ENCODE measurements at places on chromosomes 6 and 20.

DNA sequence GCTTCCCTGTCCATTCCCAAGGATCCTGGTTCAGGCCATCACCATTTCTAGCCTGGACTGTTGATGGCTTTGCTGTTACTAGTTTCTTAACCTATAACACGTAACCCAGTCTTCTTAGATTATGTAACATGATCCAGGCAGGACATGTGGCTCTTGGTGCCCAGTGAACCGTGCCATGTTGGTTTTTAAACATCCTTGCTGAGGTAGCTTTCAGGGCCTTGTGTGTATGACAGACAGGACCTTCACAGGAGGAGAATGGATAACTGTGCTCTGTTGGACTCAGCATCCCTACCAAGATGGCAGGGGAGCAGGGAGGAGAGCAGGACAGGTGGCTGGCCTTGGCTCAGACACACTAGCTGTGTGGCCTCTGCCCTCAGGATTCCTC is 46.8 kb downstream of the PANK2 start:
- DNase-seq: no peak

GRCh38 chr20:63394069-63394919 is 33.1 kb upstream of the CHRNA4 start:
- DNase-seq: no peak

- no peak for DNase-seq
These were observed 34.6 kb upstream of the SCRT2 start for GRCh38 chr20:709991-710779.

DNA sequence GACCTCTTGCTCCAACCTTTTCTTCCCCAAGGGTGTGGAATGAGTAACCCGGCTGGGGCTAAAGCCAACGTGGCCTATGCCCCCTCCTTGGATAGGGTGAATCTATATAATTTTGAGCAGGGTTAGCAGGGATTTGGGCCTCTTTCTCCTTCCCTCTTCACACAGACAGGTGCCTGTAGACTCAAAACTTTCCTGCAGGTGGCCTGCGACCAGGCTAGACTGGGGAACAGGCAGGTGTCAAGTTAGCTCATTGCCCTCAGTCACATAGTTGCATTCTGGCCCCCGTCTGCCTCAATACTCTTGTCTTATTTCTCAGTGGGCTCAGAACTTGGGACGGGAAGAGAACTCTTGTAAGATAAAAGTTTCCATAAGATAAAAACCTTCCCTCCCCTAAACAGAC is 243.0 kb downstream of the ATXN1 start:
- no peak for DNase-seq

DNA sequence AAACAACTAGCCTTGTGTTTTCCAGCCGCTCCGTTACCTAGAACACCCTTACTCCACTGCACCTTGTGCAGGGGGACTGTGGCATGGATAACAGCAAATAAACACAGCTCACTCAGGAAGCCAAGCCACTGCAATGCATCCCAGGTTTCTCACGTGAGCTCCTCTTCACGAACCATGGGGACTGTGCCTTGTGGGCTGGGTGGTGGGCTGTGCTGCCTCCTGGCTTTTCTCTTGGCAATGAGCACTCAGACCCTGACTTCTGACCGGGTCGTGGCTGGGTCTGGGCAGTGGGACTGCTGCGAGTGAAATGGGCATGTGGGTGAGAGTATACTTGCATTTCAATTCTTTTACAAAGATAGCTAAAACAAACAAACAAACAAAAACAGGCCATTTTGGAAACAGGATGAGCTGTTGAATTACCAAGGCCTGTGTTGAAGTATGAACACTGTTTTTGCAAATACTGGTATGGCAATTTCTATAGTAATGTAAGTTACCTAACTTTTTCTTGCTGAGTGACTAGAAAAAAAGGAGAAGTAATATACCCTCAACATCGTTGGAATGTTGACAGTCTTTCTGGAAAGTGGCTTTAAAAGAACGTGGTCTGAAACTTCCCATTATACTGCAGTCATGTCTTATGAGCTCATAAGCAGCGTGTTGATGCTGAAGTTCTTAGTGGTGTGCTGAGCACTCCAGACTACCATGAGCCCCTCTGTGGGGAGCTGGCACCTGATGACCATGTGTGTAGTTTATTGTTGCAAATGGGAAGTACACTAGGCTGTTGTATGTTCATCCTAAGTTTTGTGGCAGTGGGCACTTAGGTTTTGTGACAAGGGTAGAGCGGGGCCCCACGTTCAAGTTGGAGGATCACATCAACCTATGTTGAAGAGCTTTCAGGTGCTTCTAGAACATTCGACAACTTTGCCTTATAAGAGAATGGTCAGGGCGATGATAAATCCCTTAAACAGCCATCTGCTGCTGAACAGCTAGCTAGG is 120.4 kb downstream of the ARMC2 start:
- no peak for DNase-seq

- DNase-seq: no peak
These were observed 85.4 kb downstream of the PLCG1 start for GRCh38 chr20:41222703-41223102.

Data from bone marrow (tissue), 2 donors.